Vagina (tissue), 2 donors: ENCODE measurements at places on chromosomes 12 and 14.

DNA sequence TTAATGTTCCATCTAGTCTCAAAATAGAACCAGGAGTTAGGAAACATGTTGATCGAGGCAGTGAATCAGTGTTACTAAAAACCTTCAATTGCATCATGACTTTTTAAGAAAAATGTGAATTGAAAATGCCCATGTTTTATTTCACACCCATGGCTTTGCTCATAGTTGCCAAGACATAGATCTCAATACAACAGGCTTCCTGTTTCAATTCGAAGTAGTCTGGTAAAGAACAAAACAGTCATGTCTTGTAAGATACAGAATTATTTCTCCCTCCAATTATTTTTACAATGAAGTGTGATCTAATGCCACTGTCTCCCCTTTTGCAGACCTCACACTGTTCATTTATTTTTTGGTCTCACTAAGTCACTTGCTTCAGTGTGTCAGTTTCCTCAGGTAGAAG is 44.6 kb upstream of the FAR2 start:
- DNase-seq: no peak

- DNase-seq: no peak
These were observed 34.6 kb upstream of the EVL start for GRCh38 chr14:100030452-100031153.

GRCh38 chr14:84581041-84581440 is 948.9 kb upstream of the FLRT2 start:
- no peak for DNase-seq

GRCh38 chr14:53144244-53144643 is 8.9 kb downstream of the DDHD1 start:
- DNase-seq: no peak

- no peak for DNase-seq
These were observed 4.9 kb downstream of the NCKAP1L start for GRCh38 chr12:54502485-54502884.

GRCh38 chr14:104023325-104024055 is 62.0 kb upstream of the ASPG start:
- no peak for DNase-seq

DNA sequence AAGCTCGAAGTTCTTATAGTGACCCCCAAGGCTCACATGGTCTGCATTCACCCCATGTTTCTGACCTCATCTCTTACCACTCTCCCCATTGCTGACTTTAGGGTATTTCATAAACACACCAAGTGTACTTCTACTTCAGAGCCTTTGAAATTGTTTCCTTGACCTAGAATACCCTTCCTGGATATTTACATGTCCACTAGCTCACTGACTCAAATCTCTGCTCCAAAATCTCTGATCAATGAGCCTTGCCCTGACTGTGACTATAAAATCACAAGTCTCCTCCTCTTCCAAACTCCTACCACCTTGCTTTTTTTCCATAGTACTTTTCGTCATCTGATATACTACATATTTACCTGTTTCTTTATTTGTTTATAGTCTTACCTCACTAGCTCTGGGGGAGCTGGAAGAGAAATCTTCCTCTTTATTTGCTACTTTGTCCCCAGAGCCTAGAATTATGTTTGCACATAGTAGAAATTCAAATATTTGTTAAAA is 105.1 kb downstream of the RMST start:
- no peak for DNase-seq

DNA sequence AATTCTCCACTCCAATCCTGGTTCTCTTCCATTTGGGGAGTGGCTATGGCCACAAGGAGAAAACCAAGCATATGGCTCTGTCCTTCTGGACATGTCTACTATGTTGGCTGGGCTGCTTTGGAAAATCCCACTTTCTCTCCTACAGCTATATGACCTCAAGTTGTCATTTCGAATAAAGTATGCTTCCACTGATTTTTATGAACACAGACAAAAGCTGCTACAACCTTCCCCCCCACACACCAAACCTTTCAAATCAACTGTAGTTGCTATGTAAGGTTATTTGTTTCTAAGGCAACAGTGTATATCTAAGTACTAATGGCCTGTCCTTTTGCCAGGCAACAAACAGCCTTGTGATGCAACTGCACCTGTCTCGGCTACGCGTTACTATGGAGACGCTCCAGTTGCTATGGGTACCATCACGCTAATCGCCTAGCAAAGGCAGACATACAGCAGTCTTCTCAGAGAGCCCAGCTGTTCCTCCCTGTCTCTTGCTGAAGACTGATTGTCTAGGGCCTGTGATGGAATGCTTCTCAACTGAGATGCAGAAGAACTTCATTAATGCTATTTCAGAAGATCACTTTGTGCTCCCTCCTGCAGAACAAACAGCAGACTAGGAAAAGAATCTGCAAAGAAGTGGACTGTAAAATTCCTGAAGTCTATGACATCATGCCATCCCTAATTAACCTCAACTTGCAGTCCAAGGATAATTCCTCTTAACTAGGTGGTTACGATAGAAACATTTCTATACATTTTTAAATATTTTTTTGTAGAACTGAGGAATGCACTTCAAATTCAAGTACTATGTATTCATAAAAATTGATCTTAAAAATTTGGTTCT is 67.6 kb downstream of the FOXN3 start:
- no peak for DNase-seq

GRCh38 chr12:3275171-3276041 is 198.2 kb downstream of the TSPAN9 start:
- no peak for DNase-seq
